ENCODE measurements at places on chromosomes 3 and 15. TPM values are rescaled to one million over a fixed set of nuclear protein-coding genes. Genes with fewer than 3 reads are reported as not detected.

- no peak for DNase-seq
Measured at GRCh38 chr3:196163666-196164493, 47.3 kb downstream of the ZDHHC19 start.

- peak; percentile 4 for DNase-seq
Measured at GRCh38 chr3:14505001-14505802, 34.9 kb downstream of the GRIP2 start.

The PAQR9 gene
- not detected for total RNA-seq

The ASB14 gene
- not detected for total RNA-seq

The LMAN1L gene
- 2.2 TPM for total RNA-seq

The CSTA gene
- not detected for total RNA-seq

- no peak for DNase-seq
Measured at GRCh38 chr15:77009646-77010311, 14.9 kb downstream of the PSTPIP1 start.

The INKA1 gene
- total RNA-seq: 10.0 TPM

DNA sequence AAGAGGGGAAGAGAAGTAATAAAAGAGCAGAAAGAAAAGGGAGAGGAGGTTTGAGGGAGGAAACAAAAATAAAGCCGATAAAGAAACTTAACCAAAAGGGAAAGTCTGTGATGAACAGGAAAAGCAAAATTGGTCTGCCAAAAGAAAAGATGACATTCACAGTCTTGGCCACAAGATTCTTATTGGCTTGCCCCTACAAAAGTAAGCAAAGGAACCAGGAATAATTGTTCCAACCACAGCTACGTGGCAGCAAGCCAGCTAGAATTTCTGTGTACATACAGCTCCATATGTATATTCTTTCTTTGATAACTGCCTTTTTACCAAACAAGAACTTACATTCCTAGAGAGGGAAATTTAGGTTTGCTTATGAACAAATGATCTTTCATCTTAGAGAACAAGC, 79.6 kb downstream of the MLH1 start:
- DNase-seq: no peak

DNA sequence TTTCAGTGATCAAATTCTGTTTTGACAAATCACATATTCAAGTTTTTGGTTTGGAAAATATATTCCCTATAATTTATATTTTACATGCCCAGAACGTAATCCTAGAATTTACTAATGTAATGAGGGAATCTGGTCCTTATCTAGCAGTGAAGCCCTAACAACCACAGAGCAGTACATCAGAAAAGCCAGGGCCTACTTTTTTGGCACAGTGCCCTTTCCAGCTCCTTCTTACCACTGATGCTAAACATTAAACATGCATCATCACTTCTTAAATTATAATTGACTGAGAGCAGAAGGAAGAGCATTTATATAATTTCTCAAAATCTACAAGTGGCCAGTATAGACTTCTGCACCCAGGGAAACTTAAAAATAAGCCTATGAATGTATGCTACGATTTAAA, 66.7 kb downstream of the FBXL22 start:
- no peak for DNase-seq

GRCh38 chr3:188889054-188889491, 282.7 kb upstream of the TPRG1 start:
- DNase-seq: no peak

DNA sequence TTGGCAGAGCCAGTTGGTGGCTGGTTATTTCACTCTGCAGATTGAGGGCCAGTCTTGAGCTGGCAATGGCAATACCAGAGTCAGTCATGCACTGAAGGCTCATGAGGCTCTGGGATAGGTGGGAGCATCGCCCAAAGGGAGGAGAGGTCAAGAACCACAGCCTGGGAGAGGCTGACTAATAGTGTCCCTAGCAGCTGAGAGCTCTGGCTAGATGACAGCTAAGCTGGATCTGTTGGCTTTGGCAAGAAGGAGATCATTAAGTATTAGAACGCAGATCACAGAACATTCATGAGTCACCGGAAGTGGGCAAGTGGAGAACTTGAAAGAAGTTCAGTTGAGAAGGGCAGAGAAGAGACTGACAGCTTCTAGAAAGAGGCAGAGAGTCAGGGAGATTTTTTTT, 521.1 kb downstream of the NR2F2 start:
- DNase-seq: no peak

DNA sequence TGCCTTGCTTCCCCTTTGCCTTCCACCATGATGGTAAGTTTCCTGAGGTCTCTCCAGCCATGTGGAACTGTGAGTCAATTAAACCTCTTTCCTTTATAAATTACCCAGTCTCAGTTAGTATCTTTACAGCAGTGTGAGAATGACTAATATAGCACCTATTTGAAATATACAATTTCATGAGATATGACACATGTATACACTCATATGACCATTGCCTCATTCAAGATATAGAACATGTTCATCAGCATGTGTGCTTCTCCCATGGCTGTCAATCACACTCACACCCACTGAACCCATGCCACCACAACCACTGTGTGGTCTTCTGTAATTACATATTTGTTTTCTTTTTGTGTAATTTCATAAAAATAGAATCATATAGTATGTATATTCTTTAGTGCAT, 599.5 kb upstream of the EPHA6 start:
- no peak for DNase-seq

The CLDND1 gene
- total RNA-seq: 133 TPM

DNA sequence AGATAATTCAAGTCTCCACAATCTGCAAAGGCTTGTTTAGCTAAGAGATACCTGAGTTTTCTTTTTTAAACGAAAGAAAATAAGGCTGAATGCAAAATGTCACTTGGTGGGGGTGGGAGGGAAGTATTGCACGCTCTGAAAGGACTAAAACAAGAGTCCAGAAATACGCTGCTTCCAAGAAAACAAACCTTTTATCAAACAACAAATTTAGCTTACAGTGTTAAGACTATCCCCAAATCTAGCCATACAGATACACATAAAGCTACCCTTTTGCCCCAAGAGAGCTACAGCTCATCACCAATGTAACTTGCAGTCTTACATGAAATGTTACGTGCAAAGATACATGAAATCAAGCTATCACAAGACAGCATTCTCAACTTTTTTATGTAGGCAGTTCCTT, 522.5 kb downstream of the FOXP1 start:
- DNase-seq: no peak
